Activated CD4-positive, alpha-beta T cell treated with anti-CD3 and anti-CD28 coated beads for 36 hours (primary cell): ENCODE measurements at places on chromosomes 5 and 9. TPM values are rescaled to one million over a fixed set of nuclear protein-coding genes. Genes with fewer than 3 reads are reported as not detected.
A peak's percentile ranks its signal among the peaks of the same experiment; 100 is the strongest.

DNA sequence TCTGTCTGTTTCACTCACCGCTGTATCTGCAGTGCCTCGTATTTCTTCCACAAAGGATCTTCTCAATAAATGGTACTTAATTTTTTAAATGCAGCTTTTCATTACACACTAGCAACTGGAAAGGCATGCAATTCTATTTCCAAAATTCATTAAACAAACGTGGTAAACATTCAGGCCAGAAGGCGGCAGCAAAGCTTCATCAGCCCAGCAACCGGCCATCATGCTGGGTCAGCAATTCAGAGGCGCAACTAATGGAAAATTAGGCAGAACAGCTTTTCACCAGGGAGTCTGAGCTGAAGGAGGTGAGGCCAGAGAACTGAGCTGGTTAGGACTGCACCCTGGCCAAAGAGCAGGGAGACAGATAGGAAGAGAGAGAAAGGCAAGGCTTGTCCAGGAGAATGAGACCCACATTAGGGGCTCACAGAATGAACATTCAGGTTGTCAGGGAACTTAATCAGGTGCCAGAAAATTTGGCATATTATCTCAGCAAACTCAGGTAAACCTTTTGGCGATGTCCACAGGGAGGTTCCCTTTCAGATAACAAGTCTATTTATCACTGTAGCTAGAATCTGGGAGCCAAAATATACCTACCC lies 17.7 kb upstream of the RNF180 start:
- H3K36me3 ChIP-seq = no peaks in the 10 kb centered on the region
- no peaks in the 10 kb centered on the region for H3K4me1 ChIP-seq
- no peak overlapping the region for H3K27ac ChIP-seq
- no peak overlapping the region for H3K4me3 ChIP-seq
- no peaks in the 10 kb centered on the region for H3K27me3 ChIP-seq
- peak; percentile 26 for DNase-seq

GRCh38 chr9:101636247-101636646 lies 41.5 kb upstream of the PPP3R2 start:
- no peak overlapping the region for H3K4me3 ChIP-seq
- H3K4me1 ChIP-seq = no peaks in the 10 kb centered on the region
- H3K27me3 ChIP-seq = peaks cover 3% of the 10 kb centered on the region
- DNase-seq = no peak
- H3K27ac ChIP-seq = no peak overlapping the region

The ECSCR gene
- total RNA-seq = 2.6 TPM

The PDZD2 gene
- 0.04 TPM for total RNA-seq
